ENCODE measurements at places on chromosomes 1 and 21.

DNA sequence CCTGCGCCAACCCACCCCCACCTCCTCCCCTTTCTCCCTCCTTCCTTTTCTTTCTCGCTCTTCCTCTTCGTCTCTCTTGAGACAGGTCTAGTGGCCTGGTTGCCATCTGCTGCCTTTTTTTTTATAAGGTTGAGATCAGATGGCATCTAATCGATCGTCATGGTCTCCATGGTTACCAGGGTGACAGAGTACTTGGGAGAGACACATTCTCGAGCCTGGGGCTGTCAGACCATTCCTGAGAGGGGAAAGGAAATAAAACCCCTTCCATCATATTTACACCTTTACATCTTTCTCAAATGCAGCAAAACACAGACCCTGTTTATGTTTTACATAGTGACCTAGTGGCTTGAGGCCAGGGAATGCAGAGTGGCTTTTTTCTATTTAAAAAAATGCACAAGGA is 53.5 kb upstream of the SLC22A15 start:
- DNase-seq: no peak

GRCh38 chr1:215637041-215637573 is 70.0 kb downstream of the KCTD3 start:
- no peak for DNase-seq

DNA sequence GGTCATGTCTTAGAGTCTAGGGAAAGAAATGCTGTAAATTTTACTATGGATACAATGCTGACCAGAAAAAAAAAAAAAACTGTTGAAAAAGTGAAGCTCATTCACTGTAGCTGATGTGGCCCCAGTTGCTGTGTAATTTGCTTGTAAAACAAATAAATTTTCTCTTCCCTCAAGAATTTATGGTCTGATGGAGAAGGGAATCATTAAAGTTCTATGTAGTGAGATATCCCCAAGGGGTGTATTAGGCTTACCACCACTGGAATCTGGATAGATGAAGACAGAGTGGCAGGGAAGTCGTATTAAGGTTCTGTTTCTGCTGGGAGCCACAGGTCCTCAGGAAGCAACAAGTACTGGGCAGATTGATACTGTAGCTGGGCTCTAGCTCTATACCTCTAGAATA is 860.0 kb downstream of the LTN1 start:
- no peak for DNase-seq

DNA sequence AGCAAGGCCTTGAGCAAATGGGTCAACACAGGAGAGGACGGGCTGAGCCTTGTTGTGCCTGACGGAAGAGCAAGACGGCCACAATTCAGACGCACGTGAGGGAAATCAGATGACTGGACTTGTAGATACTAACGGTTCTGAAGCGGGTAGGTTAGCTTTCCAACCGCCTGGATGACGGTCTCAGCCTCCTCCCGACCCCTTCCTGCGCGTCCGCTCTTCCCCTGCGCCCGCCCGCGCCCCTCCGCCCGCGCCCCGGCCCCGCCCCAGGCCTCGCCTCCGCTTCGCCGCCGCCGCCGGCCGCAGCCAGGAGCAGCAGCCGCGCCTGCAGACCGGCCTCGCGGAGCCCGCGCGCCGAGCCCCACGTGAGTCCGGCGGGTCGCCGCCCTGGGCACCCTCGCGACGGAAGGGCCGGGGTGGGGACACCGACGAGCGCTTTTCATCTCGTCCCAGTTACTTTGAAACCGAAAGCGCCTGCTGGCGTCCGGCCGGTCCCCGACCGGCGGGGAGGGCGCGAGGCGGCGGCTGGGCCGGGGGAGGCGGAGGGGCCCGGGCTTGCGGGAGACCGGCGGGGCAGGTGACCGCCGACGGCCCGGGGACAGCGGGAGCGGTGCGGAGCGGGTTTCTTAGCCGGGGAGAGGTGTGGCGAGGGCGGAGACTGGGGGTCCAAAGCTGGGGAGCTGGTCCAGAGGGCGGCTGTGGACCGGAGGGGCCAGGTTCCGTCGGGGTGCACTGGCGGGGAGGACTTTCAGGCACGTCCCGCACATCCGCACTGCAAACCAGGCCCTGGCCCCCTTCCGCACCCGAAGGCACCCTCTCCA is at the start of gene TRAF5:
TRAF5 (plus strand) TSS at position 306 of the 818 bp plus-strand sequence. CDS start 26,407 bp downstream, outside the sequence.
- DNase-seq: no peak

DNA sequence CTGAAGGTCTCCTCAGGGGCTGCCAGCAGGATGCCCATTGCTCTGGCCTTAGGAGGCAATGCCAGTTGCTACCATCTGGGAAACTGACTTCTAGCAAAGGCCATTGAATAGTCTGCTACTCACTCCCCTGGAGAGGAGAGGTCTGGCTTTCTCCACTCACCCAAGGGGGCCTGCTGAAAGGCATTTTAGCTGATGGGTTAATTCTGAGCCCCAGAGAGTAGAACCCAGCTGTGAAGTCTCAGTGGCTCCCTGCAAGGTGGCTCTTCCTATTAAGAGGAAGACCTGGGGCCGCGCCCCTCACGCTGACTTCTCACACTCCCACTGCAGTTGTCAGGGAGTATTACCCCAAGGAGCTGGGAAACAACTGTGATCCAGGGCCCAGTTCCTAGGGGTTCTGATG is 213.3 kb upstream of the GALNT2 start:
- DNase-seq: no peak

- no peak for DNase-seq
These were observed 19.4 kb upstream of the ACOT11 start for GRCh38 chr1:54528613-54529012.

DNA sequence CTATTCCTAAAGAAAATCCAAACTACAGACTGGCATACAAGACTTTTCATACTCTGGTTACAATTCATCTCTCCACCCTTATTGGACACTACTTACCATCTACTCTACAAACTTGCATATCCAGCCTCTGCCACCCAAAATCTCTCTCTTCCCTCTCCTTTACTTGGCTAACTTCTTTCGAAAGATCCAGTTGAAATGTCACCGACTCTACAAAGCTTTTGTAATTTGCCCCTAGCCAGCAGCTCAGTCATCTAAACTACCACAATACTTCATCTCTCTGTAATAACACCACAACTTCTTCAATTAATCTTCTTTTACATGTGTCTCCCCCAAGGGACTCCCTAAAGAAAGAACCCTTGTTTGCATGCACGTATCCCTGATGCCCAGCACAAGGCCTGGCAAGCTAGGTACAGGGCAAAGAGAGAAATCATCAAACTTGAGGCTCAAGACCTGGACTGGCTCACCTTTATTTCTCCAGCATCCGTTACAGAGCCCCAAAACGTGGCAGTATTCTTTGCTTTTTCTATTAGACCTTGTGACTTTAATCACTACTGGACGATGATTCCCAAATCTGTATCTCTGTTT is 2.7 kb downstream of the ZBTB21 start:
- no peak for DNase-seq

- no peak for DNase-seq
These were observed 126.2 kb downstream of the FGGY start for GRCh38 chr1:59422921-59423575.

DNA sequence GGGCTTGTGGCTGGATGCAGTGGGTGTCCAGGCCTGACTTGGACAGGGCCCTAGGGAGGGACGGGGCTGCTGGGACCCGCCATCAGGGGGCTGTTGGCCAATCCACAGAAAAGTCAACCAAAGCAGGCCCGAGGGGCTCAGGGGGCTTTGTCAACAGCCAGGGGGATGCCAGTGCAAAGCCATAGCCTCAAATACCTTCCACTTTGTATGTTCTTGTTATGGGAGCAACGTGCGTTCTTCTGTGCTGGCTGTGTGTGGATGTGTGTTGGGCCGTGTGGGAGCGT is 35.4 kb upstream of the ARF1 start:
- DNase-seq: no peak

DNA sequence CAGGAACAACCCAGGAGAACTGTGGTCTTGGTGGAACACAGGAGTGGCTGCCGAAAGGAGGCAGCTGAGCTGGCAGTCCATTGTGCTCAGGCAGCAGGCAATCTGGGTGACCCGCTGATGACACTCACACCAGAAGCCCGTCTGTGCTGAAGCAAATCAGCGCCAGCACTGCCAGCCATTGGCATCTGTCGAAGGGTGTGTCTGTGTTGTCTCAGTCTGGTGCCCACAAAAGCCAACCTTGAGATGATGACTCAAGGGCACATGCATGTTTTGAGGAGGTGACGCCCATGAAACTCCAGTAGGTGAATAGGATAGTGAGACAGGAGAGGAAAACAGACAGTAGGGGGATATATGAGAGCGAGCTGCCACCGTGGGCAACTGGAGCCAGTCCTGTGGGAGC is 167.3 kb downstream of the KAZN start:
- no peak for DNase-seq

DNA sequence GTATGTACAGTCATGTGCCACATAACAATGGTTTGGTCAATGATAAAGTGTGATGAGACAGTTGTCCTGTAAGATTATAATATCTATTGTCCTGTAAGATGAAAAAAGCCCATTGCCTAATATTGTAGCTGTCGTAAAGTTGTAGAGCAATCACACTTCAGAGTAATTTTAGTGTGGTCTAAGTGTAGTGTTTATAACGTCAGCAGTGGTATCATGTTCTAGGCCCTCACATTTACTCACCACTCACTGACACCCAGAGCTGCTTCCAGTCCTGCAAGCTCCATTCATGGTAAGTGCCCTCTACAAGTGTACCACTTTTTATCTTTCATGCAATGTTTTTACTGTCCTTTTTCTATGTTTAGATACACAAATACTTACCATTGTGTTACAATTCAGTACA is 259.9 kb upstream of the RAB4A start:
- DNase-seq: no peak

GRCh38 chr1:180603223-180603849 is 28.5 kb upstream of the XPR1 start:
- no peak for DNase-seq

- DNase-seq: no peak
These were observed 44.0 kb upstream of the DAB1 start for GRCh38 chr1:57467830-57468229.

DNA sequence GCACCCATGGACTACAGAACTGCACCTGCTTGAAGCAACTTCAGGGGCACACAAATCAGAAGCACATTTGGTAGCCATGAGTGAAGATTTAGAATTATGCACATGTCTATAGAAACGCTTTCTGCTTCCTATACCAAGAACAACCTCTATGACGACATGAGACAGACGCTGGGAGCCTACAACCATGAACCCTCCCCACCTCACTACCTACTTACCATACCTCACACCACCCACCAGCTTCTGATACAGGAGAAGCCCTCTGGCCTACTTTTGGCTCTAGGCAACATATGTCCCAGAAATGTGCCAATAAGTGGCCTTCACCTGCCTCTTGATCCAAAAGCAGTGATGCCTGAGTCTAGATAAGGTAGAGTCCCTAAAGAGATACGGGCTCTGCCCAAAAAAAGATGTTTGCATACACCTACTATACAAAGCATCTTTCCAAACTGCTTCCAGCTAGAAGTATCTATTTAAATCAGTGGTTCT is 58.5 kb downstream of the SLC45A1 start:
- no peak for DNase-seq

DNA sequence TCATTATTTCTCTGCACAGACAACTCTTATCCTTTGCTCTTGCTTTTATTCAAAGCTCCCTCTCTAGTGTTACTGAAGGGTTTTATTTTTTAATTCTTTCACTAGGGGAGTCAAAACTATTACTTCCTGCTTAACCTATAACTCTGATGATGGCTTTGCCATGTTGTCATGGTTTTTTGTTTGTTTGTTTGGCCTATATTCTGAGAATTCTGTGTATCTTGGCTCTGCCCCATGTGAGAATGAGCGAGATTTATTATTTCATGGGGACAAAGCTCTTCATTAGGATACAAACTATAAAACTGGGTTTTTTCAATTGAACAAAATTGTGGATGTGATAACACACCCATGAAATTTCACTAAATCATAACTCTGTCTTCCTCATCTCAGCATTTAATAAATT is 190.5 kb upstream of the C1orf105 start:
- no peak for DNase-seq

- no peak for DNase-seq
These were observed 111.1 kb upstream of the COA6 start for GRCh38 chr1:234262007-234262753.

- no peak for DNase-seq
These were observed 24.1 kb upstream of the A3GALT2 start for GRCh38 chr1:33344896-33345560.

- DNase-seq: no peak
These were observed 98.4 kb downstream of the MAGI3 start for GRCh38 chr1:113488576-113489177.

- DNase-seq: no peak
These were observed 101.5 kb downstream of the ATP1B1 start for GRCh38 chr1:169207797-169208520.

- DNase-seq: peak; percentile 19
These were observed 749 bp downstream of the IBA57 start for GRCh38 chr1:228166170-228166936.

GRCh38 chr1:83967336-83967735 is 31.6 kb downstream of the TTLL7 start:
- no peak for DNase-seq

- DNase-seq: no peak
These were observed 2.2 kb downstream of the UBAP2L start for GRCh38 chr1:154222918-154223317.

- DNase-seq: no peak
These were observed 81.4 kb downstream of the ASTN1 start for GRCh38 chr1:177082855-177083693.

DNA sequence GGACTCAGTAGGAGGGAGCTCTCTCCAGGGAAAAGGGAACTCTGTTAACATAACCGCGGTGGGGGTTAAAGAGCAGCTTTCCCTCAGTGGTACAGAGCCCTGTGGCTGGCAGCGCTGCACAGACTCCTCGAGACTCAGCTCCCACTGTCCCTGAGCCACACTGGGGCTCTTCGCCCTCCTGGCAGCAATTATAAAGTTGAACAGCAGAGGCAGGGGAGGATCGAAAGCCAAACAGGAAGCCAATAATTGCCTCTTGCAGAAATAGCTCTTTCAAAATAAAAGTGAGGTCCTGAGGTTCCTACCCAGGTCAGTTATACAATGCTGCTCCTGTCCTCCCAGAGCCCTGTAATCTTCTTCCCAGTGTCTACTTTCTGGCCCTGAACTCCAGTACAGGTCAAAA is 77.0 kb downstream of the FAM78B start:
- no peak for DNase-seq

DNA sequence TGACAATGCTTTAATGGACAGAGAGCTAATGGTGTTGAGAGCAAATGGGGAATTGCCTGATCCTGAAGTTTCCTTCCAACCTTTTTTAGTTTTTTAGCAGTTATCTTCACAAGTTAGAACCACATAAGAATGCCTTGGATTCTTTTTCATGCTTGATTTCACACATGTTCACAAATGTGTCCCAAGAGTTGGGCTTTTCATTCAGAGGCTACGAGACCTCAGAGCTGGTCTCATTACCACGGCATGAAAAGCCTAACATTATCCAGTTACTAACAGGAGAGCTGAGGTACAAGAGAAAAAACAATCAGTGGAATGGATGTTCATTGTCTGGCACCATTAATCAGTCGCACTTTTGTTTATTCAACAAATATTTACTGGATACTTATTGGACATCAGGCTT is 340.6 kb downstream of the ZNF326 start:
- DNase-seq: no peak

GRCh38 chr1:107870696-107871095 is 94.3 kb downstream of the VAV3 start:
- DNase-seq: no peak

GRCh38 chr1:226480461-226480860 is 68.1 kb upstream of the STUM start:
- no peak for DNase-seq

GRCh38 chr1:228160201-228160761 is 5.3 kb upstream of the IBA57 start:
- DNase-seq: no peak

- DNase-seq: no peak
These were observed 4.8 kb downstream of the PSMG1 start for GRCh38 chr21:39178421-39178820.
